ENCODE measurements at places on chromosomes 6 and 20. TPM values are rescaled to one million over a fixed set of nuclear protein-coding genes. Genes with fewer than 3 reads are reported as not detected.

DNA sequence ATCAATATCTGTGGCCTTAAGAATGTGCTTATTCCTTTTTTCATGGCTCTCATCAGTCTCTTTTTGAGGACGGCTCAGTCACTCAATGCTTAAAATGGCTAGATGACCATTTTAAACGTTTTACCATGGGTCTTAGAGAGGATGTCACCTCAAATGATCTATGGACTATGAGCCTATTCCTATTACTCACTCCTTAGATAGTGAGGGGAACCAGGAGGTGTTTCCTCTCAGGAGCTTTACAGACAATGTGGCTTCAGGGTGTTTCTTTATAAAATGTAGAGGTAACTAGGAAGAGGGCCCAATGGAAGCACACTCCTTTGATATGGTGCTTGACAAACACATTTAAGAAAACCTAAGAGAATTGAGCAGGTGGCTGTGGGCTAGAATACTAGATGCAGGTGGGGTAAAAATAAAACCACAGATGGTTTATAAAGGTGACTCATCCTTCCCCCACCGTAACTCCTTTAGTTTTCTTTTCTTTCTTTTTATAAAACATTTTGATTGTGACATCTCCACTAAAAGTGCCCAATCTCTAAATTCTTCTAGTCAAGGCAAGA lies 1.5 kb upstream of the TMEM200A start:
- no peak for DNase-seq

DNA sequence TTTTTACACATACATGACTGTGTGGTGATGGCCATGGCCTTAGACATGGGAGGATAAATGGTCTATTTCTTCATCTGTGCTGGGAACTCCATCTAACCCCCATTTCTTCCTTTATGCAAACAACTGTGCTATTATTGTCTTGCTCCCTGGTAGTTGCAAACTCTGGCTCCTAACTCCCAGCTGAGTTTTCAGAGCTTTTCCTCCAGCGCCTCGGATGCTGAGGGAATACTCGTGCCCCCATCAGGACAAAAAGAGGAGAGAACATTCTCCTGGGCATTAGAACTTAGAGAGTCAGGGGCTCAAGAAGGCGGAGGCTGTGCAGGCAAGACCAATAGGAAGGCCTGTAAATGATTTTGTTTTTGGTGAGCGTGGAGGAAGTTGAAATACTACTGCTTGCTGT lies 2.1 kb downstream of the DAAM2 start:
- no peak for DNase-seq

The NUP43 gene
- total RNA-seq = 25.8 TPM

The TAGAP gene
- 4.1 TPM for total RNA-seq

- peak; percentile 69 for DNase-seq
Observed at GRCh38 chr6:11538052-11538818, 686 bp downstream of the TMEM170B start.

DNA sequence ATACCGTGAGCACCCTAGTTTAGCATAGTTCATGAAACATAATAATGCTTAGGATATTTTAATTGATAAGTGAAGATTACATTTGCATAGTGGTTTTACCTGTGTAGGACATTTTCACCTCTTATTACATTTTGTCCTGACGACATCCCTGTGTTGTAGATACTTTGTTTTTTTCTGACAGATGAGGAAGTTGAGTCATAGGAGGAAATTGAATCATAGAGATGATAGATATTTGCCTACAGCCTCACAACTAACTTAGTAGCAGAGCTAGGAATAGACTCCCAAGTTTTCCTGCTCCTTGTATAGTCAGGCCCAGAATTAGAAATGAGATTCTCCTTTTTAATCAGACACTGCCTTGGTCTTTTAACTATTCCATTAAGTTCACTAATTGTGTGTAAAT lies 100.5 kb upstream of the SUPT3H start:
- no peak for DNase-seq

The ADGRF1 gene
- 3.3 TPM for total RNA-seq

DNA sequence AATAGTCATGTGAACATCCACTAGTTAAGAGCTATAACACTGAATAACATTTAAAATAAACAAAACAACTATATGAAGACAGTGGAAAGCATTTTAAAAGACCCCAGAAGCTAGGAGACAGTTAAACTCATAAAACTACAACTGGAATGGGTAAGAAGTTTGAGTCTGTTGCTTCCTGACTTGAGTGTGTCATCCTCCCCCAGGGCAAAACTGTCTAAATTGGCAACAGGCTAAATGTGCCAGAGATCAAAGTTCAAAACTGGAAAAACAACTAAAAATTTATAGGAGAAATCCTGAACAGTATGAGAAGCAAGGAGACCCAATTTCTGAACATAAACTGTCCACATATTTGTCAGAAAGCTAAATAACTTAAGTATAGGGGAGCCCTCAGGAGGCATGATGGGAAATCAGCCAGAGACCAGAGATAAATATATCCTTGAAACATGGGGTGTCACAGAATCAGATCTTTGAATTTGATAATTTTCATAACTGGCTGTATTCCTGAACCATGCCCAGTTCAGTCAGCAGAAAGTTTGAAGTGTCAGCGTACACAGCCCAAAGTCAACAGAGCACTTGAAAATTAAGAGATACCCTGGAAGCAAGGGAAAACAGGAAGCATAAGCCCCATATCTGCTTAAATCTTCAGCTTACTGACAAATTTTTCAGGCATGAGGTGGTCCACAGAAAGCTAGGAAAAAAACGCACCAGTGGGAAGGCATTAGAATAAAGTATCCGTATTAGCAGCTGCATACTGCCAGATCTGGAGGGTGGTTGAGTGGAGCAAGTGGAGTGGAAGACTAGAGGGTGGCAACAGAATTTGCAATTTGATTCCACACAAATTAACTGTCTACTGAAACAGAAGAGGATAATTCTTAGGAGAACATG lies 516.1 kb upstream of the MAN1A1 start:
- no peak for DNase-seq

DNA sequence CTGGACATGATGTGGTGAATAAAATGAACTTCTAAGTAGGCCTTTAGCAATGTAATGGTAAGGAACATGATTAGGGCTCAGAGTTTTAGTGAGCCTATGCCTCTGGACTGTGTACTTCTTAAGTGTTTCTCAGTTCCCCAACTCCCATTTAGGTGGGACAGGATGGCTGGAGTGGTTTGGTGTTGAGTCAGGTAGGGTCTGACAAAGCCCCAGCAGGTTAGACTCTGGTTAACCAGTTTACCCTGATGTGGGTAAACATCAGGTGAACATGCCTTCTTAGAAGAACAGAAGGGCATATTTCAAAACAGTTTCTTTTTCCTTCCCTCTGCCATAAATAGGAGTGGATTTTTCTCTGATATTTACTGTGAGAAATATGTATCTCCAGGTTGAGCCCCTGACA lies 1548.7 kb downstream of the GRIK2 start:
- DNase-seq = no peak

The CRYBG1 gene
- total RNA-seq = 93.0 TPM

- DNase-seq = no peak
Observed at GRCh38 chr20:30486103-30486478, 771.4 kb upstream of the DEFB115 start.

The MCCD1 gene
- not detected for total RNA-seq

GRCh38 chr6:2622671-2623070 lies 128.1 kb downstream of the MYLK4 start:
- no peak for DNase-seq

DNA sequence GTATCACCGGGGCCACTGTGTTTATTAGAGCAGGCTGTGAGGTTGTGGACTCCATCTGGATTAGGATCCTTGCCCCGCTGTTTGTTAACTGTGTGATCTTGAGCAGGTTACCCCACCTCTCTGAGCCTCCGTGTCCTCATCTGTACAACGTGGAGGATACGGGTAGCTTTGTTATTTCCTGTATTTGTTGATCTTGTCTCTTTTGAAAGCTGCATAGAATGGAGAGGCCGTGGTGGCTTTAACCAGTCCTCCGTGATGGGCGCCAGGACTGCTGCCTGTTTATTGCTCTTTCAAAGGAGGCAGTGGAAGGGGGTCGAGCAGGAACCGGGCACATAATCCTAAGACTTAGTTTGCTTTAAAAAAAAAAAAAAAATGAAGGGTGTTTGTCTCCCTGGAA lies 22.9 kb downstream of the BCAS4 start:
- DNase-seq = no peak

- no peak for DNase-seq
Observed at GRCh38 chr6:1547785-1548184, 61.9 kb upstream of the FOXC1 start.

DNA sequence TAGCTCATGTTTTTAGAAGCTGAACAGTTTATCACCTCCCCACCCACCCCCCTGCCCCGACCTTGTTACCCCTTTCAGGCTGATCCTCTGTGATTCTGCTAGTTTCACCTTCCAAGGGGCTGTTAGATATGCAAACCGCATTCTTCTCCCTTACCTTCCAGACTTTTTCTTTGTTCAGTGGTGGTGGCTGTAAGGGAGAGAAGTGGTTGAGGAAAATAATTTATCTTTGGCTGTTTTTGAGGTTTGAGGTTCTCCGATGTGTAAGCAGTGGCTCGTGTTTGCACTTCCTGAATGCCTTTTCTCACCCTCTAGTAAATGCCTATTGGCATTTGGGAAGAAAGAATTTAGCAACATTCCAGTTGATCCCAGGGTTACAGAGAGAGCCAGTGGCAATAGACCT lies 69.4 kb upstream of the KCNG1 start:
- DNase-seq = no peak

All from mucosa of descending colon (tissue), 3 donors.